ENCODE measurements at places on chromosomes 4 and X.

GRCh38 chr4:4327652-4328121 is 37.6 kb downstream of the ZBTB49 start:
- DNase-seq, result no peak

GRCh38 chrX:33909836-33910235 is 222.3 kb downstream of the FAM47A start:
- DNase-seq, result no peak

DNA sequence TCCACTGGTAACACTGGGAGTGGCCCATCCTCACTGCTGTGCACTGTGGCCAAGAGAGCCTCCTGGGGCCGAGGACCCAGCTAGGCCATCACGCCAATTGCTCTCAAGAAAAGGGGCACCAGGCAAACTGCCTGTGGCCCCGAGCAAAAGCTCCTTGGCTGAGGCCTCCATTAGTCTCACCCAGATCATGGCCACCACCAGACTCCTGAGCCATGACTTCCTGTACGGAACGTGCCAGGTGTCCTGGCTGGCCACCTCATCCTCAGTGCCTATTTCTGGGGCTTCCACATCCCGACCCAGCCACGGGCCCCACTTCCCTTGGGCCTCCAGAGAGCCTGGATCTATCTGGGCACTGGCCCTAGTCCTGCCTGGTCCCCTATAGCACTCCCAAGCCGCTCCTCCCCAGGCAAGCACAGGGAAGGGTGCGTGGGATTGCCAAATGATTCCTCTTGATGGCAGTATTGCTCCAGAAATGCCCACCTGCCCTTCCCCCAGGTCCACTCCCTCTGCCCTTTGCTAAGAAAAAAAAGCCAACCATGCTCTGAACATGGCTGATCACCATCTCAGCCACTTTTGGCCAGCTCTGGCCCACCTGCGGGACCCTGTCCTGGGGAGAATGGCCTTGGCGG is 212.6 kb upstream of the AGTR2 start:
- DNase-seq, result no peak

DNA sequence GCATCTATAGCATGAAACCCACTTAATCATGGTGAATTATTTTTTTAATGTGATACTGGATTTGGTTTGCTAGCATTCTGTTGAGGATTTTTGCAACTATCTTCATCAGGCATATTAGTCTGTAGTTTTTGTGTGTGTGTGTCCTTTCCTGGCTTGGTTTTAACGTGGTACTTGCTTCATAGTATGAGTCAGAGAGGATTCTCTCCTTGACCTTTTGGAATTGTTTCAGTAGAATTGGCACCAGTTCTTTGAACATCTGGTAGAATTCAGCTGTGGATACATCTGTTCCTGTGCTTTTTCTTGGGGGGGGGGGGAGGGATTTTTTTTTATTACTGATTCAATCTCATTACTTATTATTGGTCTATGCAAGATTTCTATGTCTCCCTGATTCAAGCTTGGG is 232.0 kb upstream of the KLF8 start:
- no peak for DNase-seq

- no peak for DNase-seq
Measured at GRCh38 chr4:53349091-53349491, 16.8 kb downstream of the SCFD2 start.

DNA sequence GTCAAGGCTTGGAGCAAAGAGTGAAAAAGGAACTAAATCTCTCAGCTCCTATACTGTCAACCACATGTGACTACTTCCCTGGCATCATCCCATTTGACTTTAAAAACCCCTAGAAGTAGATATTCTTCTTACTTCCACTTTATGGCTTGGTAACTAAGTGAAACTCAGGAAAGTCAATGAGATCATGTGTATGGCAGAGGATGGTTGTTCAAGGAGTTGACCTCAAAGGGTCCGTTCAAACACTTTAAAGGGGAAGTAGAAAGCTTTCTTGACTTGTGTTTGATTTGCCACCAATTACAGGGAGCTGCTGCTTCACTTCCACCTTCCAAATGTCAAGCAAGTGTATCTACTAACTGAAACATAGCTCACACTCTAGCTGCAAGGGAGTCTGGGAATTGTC is 187.2 kb downstream of the RAB28 start:
- no peak for DNase-seq

- no peak for DNase-seq
Measured at GRCh38 chr4:17595471-17596005, 18.5 kb downstream of the LAP3 start.

DNA sequence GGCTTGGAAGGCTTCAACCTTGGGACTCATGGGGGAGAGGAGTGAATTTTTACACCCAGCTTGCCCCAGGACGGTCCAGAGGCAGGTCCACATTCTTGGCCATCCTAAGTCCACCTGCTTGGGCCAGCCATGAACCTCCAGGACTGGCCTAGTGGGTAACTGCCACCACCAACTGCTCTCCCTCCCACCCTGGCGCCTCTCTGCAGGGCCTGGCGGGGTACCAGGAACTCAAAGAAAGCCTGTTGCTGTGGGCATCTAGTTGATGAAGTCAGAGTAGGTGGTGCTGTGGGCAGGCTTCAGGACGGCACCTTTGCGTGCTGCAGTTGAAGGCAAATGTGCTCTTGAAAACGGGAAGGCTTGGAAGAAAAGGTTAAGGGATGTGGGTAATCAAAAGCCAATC is 12.0 kb downstream of the BCOR start:
- DNase-seq, result no peak

DNA sequence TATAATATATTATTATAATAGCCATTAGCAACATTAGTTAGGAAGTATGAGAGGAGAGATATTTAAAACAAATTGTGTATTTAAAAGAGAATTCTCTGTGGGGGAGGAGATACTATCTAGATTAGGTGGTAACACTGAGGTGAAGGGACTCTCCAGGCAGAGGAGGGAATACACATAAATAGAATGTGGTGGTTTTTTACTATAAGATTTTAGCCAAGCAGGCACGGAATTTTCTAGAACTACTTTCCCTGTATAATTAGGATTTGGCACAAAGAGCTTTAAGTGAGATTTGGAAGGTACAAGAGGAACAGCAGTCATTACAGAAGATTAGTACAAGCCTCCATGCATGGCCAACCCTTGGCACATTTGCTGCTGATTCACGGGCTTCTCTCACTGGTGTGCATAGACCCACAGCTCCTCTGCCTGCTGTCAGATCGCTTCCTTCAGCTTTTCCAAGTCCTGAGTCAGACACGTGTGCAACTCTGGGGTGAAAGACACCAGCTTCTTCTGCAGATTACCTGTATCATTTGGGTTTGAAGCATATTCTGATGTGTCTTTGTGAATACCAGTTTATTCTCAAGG is 685.5 kb downstream of the KCTD8 start:
- no peak for DNase-seq

GRCh38 chr4:80498725-80499124 is 163.2 kb downstream of the CFAP299 start:
- no peak for DNase-seq

- DNase-seq, result no peak
Measured at GRCh38 chrX:9595174-9595573, 130.3 kb downstream of the TBL1X start.

DNA sequence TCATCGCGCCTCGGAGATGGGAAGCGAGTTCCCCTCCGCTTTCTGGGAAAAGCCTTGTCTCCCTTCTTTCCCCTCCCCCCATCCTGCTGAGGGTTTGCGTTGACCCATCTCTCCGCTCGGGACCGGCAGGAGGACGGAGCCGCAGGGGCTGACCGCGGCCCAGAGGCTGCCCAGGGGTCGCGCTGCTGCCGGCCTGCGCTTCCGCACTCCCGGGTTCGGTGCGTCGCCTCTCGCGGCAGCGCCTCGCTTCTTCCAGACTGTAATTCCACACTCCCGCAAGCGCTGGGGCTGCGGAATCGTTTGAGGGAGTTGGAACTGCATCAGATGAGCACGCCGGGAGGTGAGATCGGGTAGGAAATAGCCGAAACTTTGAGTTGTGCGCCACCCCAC is 88.3 kb downstream of the BCOR start:
- DNase-seq, result no peak

- DNase-seq, result no peak
Measured at GRCh38 chr4:13980317-13981310, 353.1 kb upstream of the BOD1L1 start.

- DNase-seq, result no peak
Measured at GRCh38 chrX:107562482-107562881, 65.8 kb upstream of the PRPS1 start.

Data from stimulated activated CD8-positive, alpha-beta memory T cell treated with anti-CD3 and anti-CD28 coated beads, Interleukin-7, amount 100 ng/mL, for 1 hour (primary cell).